ENCODE measurements at places on chromosomes 12 and 14. TPM values are rescaled to one million over a fixed set of nuclear protein-coding genes. Genes with fewer than 3 reads are reported as not detected.

Gene KRT74
- not detected for total RNA-seq

DNA sequence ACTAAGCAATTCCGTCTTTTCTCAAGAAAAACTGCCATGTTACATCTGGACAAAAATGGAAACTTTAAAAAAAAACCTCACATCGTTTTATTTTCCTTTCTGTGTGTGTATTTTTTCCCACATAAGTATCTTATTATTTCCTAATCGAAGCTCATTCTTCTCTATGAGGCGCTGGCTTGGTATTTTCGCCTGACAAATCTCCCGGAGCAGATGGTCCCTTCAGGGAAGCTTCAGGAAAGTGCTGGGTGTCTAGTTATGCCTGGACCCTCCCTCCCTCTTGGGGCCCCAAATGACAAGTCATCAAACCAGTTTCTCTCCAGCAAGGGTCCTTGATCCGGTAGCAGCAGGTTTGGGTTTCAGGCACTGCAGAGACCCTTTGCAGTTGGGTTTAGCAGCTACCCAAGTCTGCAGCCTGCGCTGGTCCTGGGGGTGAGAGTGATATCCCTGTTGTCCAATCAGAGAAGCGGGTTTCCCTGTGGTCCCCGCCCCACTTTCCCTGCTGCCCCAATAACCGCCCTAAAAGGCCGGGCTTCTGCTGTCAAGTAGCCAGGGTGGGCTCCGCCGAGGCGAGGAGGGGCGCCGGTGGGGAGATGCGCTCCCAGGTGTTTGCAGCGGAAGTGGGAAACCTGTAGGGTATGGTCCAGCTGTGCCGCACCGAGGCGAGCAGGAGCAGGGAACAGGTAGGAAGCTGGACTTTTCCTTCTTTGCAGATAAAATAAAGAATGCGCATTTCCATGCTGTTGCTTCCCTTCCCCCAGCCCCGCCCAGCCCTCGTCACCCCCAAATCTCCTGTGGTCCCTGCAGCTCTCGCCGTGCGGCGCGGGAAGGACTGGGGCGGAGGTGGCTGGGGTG is at the start of gene CNTN1:
CNTN1 (plus strand) TSS at position 527 of the 852 bp plus-strand sequence.
- peak; percentile 85 for DNase-seq

DNA sequence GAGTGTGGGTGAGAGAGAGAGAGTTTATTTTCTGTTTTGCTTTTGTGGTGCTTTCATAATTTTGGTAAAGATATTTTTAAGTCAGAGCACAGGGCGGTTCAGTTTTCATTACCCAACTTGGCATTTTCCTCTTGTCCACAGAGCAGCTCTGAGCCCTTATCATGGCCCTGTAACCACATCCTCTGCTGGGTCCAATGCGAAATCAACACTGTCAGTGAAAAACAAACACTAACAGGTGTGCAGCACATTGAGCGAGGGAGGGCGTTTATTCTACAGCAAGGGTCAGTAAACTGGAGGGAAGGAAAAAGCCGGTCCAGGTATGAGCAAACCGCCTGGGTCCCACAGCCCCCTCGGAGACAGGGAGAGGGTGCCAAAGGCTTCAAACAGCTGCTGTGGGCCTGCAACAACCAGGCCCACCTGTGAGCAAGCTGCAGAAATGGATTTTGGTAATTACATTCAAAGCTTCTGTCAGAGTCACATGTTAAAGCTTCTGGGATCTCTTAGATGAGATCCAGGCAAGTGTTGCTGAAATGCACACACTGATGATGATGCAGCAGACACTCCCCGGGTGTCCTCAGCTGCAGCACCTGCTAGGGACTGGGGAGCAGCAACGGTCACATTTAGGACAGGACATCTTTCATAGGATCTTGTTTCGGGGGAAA is 132.7 kb upstream of the DYRK2 start:
- no peak for DNase-seq

Gene GLIPR1L2
- total RNA-seq: 0.89 TPM

GRCh38 chr12:116601933-116602810 is 43.0 kb downstream of the MAP1LC3B2 start:
- no peak for DNase-seq

Gene SRRM4
- 1.9 TPM for total RNA-seq

- no peak for DNase-seq
Observed at GRCh38 chr12:132432721-132433577, 57.0 kb upstream of the FBRSL1 start.

DNA sequence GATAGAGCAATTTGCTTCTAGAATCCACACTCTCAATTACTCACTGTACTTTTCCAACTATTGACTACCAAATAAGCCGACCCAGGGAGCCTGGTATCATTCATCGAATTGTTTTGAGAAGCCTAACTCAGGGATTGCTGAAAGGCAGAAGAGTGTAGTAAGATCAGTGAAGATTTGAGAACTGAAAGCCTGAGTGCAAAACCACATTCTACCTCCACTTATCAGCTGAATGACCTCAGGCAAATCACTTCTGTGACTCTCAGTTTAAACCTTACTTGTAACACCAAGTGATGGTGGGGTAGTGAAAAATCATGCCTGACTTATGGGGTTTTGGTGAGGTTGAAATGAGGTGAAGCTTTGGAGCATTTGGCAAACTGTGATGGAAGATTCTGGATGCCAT is 126.1 kb upstream of the MAX start:
- DNase-seq: no peak

- no peak for DNase-seq
Observed at GRCh38 chr14:65425885-65426284, 13.4 kb downstream of the FUT8 start.

GRCh38 chr12:6177642-6178358 is 22.4 kb upstream of the CD9 start:
- no peak for DNase-seq

- no peak for DNase-seq
Observed at GRCh38 chr12:108565976-108566375, 3.6 kb downstream of the ISCU start.

GRCh38 chr12:107631715-107632114 is 53.9 kb upstream of the PWP1 start:
- no peak for DNase-seq

DNA sequence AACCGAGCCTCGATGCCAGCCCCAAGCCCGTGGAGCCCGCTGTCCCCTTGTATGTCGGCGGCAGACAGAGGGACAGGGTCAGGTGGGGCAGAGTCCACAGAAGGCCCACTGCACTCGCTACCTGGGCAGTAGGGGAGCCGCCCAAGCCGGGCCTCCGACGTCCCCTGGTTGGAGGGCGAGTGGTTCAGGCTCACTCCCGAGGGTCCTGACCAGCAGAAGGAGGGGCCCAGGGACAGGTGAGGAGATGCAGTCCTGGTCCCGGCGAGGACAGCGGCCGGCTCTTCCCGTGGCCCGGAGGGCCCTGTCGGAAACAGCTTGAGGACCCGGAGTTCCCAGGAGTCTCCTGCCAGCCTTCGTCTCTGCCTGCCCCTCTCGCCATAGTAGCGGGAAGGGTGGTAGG is 216.7 kb upstream of the SFSWAP start:
- no peak for DNase-seq

- no peak for DNase-seq
Observed at GRCh38 chr14:76705214-76705613, 56.1 kb upstream of the VASH1 start.

DNA sequence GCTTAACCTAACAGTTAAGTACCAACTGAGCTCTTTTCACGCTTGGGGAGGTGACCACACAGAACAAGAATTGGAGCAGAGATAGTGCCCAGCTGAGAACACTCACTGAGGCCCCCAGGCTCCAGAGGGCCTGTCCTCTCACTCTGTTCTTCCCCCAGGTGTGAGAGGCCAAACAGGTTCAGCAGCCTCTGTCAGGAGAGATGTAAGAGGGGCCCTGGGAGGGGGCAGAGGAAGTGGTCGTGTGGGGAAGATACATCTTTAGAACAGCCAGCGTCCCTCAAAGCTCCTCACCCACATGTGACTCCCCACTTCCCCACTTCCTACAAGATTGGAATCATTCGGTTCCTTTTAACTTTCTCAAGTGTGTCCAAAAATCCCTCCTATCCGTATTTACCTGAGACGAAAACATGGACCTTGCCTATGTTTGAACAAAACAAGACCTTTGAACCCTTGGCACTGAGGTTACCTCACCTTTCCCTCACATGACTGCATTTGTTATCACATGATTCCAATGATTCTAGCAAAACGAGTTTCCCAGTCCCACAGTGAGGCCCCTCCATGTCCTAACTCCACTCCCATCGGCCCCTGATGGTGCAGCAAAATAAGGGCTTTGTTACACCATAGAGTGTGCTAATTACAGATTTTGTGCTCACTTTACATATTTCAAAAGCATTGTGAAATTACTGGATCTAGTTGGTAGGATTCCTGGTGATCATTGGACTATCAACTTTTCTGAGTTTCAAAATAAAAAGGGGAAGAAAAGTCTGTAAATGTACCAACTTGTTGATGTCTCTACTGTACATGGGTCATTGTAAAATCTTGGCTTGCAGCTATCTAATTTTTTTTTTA is 40.0 kb upstream of the PAPOLA start:
- DNase-seq: no peak

DNA sequence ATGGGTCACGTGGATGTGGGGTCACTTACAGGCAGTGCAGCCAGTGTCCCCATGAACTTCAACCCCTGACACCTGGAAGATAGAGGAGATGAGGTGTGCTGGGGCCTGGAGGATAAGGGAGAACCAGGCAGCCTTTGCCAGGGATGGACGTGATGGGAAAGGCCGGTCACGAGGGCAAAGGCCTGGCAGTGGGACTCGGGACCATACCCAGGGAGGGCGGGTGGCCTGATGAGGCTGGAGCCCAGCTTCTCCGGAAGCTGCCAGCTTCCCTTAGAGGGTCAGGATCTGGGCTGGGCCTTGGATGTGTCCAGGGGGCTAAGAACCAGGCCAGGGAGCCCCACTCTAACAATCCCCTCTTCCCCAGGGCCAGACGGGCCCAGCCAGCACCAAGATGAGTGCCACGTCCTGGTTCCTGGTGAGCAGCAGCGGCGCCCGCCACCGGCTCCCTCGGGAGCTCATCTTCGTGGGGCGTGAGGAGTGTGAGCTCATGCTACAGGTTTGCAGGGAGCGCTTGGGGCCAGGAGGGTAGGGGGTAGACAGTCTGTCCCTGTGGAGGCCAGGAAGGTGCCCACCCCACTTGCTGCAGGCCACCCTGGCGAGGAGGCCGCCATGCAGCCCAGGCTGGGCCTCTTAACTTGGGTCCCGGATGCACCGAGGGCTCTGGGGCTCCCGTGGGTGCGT is 3.1 kb downstream of the CEP170B start:
- DNase-seq: no peak

Gene EPYC
- not detected for total RNA-seq

Gene GMFB
- total RNA-seq: 56.1 TPM

GRCh38 chr12:1288333-1288732 is 297.3 kb downstream of the ERC1 start:
- DNase-seq: no peak

DNA sequence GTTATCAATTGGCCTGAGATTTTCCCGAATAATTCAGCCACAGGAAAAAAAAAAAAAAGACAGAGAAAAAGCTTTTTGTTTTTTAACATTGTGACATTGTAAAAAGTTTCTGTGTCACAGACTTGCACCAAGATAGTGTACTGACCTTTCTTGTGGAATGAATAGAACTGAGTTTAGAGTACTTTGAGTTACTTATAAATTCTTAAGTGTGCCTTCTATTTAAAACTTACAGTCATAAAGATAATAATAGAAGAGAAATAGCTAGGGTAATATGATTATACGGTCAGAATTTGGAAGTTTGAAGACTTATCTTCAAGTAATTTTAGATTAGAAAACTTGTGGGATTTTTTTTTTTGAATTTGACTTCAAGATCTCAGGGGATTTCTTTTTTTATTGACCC is 88.8 kb downstream of the FGD4 start:
- DNase-seq: no peak

DNA sequence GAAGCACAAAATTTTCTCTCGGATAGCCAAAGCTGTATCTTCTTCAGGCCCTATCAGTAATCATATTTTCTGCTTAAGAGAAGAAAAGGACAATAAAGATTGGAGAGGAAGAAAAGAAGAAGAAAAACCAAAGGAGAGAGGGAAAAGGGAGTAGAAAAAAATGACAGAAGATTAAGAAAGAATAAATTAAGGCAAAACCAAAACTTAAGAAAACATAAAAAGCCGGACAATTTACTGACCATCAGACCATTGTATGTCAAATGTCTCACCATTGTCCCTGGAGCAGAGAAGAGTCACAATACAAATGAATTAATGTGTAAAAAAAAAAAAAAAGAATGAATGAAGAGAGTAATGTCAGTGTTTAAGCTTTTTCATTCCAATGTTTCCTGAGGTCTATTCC is 1274.8 kb downstream of the FSCB start:
- no peak for DNase-seq

DNA sequence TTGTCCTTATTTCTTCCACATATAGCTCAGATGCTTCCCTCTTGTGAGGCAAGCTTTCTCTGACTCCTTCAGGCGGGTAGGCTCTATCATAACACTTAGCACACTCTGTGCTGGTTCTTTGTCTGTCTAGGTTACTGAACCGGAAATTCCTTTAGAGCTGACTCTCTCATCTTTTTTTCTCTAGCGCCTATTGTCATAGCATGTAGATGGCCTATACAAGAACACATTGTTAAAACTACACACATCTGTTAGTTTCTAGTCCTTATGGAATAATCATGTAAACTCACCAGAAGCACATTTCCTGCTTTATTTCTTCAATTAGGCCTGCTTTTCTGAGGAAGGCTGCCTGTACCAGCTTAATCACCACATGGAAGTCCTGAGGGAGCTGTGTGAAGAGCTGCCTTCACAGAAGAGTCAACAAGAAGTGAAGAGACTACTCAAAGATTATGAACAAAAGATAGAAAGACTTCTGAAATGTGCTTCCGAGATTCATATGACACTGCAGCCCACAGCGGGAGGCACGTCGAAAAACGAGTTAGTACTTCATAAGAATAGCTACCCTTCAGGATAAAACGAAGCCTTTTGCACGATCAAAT is 143.9 kb downstream of the SYNE2 start:
- DNase-seq: no peak

- DNase-seq: no peak
Observed at GRCh38 chr14:71235875-71236274, 328.6 kb downstream of the PCNX1 start.

DNA sequence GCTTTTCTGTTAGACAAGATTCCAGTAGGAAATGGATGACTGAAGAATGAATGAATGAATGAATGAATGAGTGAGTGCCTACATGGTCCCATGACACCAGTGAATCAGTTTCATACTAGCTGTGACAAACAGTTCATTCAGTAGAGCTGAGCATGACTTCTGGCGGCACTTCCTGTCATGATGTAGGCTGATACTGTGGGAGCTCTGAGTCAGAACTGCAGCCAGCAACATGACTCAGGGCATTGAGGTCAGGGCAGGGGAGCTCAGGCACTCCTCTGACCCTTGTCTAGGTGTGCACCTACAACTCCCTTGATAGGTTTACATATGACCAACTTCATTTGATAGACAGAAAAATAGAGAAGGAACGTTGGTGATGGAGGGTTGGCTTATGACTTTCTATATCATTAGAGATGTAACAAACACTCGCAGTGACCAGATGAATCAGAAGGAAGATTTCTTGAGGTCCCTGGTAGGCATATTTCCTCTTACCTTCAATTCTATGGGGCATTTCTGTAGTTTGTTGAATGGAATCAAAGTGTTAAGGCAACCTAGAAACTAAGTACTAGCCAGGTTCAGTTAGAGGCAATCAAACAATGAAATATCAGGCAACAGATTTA is 139.3 kb upstream of the ARHGAP5 start:
- no peak for DNase-seq

GRCh38 chr12:104446646-104447421 is 9.9 kb upstream of the CHST11 start:
- no peak for DNase-seq

Gene GPX2
- 0.58 TPM for total RNA-seq

GRCh38 chr12:46159309-46159901 is 109.4 kb downstream of the SLC38A1 start:
- DNase-seq: no peak

GRCh38 chr14:89587136-89587420 is 170.0 kb upstream of the FOXN3 start:
- DNase-seq: no peak

Data from mesothelial cell of epicardium (in vitro differentiated cells).